ENCODE measurements at places on chromosomes 12 and 14. TPM values are rescaled to one million over a fixed set of nuclear protein-coding genes. Genes with fewer than 3 reads are reported as not detected.

GRCh38 chr12:56086096-56086495 lies 6.1 kb downstream of the ERBB3 start:
- peaks cover 27% of the 10 kb centered on the region for H3K36me3 ChIP-seq
- H3K27ac ChIP-seq: no peak overlapping the region
- no peak overlapping the region for H3K4me3 ChIP-seq
- no peaks in the 10 kb centered on the region for H3K27me3 ChIP-seq
- DNase-seq: no peak
- H3K4me1 ChIP-seq: peaks cover 16% of the 10 kb centered on the region

Gene CD163L1
- 4.5 TPM for total RNA-seq

- no peaks in the 10 kb centered on the region for H3K36me3 ChIP-seq
- no peak overlapping the region for H3K27ac ChIP-seq
- H3K4me3 ChIP-seq: no peak overlapping the region
- no peaks in the 10 kb centered on the region for H3K4me1 ChIP-seq
- DNase-seq: no peak
Measured at GRCh38 chr14:46985529-46986380, 334.2 kb upstream of the RPL10L start.

- H3K4me3 ChIP-seq: no peak overlapping the region
- H3K36me3 ChIP-seq: no peaks in the 10 kb centered on the region
- no peak overlapping the region for H3K27ac ChIP-seq
Measured at GRCh38 chr14:83632375-83632774, 1897.6 kb upstream of the FLRT2 start.

DNA sequence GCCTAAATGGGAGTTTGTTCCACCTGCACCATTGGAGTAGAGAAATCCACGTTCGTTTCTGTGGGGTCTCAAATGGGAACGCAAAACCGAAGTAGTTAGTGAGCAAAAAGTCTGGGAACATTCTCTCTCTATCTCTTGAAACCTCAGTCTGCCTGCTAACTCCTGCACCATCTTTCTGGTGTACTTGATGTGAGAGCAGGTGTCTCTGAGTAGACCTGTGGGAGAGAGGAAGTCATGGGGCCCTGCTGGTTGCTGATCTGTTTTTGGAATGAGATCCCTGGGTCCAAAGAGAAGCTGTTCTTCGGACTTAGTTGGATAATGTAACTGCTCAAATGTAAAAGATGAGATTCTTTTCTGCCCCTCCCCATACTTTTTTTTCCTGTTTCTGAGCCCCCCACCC lies 57.3 kb downstream of the MAX start:
- H3K36me3 ChIP-seq: peaks cover 22% of the 10 kb centered on the region
- H3K4me3 ChIP-seq: no peak overlapping the region
- peaks cover 13% of the 10 kb centered on the region for H3K4me1 ChIP-seq
- no peak for DNase-seq
- no peak overlapping the region for H3K27ac ChIP-seq
- no peaks in the 10 kb centered on the region for H3K27me3 ChIP-seq

Gene SIX6
- total RNA-seq: not detected

- H3K4me1 ChIP-seq: peaks cover 19% of the 10 kb centered on the region
- no peaks in the 10 kb centered on the region for H3K36me3 ChIP-seq
- no peak for DNase-seq
- no peaks in the 10 kb centered on the region for H3K27me3 ChIP-seq
- H3K27ac ChIP-seq: no peak overlapping the region
- H3K4me3 ChIP-seq: no peak overlapping the region
Measured at GRCh38 chr14:101471723-101472517, 89.4 kb upstream of the DIO3 start.

Gene PRB2
- total RNA-seq: not detected

Gene LRR1
- total RNA-seq: 9.0 TPM

Gene ASPG
- total RNA-seq: 4.6 TPM

Gene KLRB1
- total RNA-seq: 4.3 TPM
